ENCODE measurements at places on chromosomes 4 and X.

DNA sequence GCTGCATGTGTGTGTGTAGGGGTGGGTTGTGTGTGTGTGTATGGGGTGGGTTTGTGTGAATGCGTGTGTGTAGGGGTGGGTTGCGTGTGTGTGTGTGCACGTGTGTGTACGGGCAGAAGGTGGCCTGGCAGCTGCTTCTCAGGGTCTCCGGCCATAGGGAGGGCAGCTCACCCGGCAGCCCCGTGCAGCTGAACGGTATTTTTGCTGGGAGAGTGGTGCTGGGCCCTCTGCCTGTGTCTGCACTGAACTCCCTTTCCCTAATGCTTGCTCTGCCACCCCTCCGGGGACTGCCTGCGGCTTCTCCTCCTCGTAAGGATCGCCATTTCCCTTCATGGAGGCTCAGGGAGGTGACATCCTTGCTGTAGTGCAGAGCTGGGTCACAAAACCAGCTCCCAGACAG, 30.2 kb downstream of the WFS1 start:
- DNase-seq: no peak

DNA sequence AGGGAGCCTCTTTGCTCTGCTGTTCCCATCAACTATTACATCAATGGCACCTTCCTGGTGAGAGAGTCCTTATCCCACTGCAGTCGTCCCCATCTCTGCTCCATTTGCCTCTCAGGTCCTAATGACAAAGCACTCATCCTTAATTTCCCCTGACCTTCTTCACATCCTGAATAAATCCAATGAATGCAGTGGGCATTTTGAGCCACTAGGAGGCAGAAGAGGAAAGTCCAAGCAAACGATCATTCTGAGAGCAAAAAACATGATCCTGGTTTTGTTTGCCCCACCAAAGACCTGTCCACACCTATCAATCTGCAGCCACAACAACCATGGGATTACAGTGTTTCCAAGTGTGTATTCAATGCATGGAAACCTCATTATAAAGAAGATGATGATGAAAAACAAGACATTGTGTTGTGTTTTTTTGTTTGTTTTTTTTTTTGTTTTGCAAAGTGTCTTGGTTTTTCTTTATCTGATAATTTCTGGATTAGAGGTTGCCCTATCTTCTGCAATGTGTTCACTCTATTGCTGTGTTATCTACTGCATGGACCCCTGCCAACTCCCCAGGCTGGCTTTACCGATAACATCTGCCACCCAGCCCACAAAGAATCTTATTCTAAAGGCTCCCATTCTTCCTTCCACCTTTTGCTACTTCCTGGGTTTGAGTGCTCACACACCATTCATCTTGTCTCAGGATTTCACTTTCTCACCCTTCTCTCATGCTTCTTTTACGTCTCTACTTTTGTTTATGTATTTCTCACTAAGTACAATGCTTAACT, 207.2 kb downstream of the NLGN4X start:
- DNase-seq: peak; percentile 4

DNA sequence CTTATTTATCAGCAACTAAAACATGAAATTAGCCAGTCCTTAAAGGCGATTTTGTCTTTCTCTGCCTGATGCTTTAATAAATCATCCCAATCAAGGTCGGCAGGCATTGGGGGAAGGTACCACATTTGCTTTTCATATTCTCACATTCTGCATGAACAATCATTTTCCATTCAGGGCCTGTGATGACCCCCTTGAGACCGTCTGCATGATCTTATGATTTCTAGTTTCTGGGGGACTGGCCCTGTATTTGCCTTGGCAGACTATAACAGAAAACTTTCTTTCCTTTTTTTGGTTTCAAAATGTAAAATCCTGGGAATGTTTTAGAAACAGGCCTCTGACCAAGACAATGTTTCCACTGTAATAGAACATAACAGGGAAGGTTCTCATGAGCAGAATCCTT, 296.8 kb downstream of the IDS start:
- DNase-seq: no peak

DNA sequence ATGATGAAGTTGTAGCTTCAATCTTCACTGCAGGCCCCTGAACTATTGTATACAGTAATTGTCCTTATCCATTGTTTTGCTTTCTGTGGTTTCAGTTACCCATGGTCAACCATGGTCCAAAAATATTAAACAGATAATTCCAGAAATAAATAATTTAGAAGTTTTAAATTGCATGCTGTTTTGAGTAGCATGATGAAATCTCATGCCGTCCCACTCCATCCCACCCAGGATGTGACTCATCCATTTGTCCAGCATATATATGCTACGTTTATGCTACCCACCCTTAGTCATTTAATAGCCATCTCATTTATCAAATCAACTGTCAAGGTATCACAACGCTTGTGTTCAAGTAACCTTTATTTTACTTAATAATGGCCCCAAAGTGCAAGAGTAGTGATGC, 34.5 kb downstream of the IQCM start:
- no peak for DNase-seq
